ENCODE measurements at places on chromosomes 11 and 22. TPM values are rescaled to one million over a fixed set of nuclear protein-coding genes. Genes with fewer than 3 reads are reported as not detected.

- DNase-seq: no peak
Observed at GRCh38 chr11:44916801-44917385, 33.8 kb downstream of the TP53I11 start.

DNA sequence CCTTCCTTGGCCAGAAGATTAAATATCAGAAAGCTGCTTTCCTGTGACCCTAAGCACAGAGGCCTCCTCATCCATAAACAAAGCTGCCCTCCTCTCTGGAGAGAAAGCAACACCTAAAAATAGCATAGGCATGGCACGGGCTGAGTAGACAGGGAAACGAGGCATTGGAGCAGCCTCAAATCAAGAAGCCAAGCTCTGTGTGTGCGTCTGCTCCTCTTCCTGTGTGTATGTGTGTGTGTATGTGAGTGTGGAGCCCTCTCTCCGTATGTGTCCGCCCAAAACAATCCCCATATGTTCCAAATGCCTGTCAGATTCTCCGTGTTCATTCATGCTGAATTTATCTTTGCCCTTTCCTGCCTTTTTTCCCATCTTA lies 24.0 kb downstream of the KCNJ5 start:
- DNase-seq: no peak

RAG2 gene
- polyA plus RNA-seq: not detected

DNA sequence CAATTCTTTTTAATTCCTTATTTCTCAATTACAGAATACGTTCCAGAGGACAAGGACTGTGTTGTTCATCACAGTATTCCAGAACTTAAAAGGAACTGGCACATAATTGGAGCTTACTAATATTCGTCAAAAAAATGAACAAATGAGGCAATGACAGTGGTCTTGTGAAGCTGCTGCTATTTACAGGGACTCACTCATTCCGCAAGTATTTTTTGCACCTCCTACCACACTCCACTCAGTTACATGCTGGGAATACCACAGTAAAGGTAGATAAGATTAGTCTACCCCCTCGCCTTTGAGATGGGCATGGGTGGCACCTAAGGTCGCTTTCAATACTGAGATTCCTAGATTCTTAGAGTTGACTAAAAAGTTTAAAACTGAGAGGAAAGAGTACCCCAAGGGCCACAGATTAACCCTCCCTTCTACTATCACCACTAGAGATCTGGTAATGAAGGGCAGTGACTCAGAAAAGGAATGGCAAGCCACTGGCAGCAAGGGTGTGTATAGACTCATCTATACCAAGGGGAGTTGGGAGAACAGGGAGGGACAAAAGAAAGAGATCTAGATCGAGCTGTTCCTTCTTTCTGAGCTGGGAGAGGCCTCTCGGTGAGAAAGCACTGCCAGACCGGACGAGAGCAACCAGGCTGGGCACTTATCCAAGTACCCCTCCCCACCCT lies 85.0 kb downstream of the RPL27A start:
- DNase-seq: no peak

DNA sequence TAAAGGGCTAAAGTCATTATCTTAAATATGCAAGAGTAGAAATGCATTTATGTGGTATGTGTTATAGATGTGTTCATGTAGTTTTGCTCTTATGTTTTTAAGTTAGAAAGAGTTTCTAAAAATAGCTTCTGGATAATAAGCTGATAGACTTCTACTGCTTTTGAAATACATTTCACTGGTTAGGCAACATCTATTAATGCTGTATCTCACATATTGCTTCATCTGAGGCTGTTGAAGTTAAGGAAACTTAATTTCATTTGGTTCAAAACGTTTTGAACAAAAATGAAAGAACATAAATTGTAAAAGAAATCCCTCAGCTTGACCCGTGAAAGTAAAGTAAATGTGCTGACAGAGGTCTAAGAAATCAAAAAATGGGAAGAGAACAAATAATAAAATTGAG lies 164.0 kb upstream of the CTSC start:
- DNase-seq: no peak

Data from CD4-positive, alpha-beta memory T cell (primary cell).